ENCODE measurements at places on chromosomes 12 and 14. TPM values are rescaled to one million over a fixed set of nuclear protein-coding genes. Genes with fewer than 3 reads are reported as not detected.

- no peak for DNase-seq
Measured at GRCh38 chr14:43411841-43412240, 1095.2 kb downstream of the FSCB start.

DNA sequence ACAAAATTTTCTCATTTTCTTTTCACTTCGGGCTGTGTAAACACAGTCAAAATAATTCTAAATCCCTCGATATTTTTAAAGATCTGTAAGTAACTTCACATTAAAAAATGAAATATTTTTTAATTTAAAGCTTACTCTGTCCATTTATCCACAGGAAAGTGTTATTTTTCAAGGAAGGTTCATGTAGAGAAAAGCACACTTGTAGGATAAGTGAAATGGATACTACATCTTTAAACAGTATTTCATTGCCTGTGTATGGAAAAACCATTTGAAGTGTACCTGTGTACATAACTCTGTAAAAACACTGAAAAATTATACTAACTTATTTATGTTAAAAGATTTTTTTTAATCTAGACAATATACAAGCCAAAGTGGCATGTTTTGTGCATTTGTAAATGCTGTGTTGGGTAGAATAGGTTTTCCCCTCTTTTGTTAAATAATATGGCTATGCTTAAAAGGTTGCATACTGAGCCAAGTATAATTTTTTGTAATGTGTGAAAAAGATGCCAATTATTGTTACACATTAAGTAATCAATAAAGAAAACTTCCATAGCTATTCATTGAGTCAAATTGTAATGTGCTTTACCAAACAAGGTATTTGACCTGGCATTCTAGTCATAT, 4.8 kb downstream of the CDKN1B start:
- DNase-seq: no peak

DNA sequence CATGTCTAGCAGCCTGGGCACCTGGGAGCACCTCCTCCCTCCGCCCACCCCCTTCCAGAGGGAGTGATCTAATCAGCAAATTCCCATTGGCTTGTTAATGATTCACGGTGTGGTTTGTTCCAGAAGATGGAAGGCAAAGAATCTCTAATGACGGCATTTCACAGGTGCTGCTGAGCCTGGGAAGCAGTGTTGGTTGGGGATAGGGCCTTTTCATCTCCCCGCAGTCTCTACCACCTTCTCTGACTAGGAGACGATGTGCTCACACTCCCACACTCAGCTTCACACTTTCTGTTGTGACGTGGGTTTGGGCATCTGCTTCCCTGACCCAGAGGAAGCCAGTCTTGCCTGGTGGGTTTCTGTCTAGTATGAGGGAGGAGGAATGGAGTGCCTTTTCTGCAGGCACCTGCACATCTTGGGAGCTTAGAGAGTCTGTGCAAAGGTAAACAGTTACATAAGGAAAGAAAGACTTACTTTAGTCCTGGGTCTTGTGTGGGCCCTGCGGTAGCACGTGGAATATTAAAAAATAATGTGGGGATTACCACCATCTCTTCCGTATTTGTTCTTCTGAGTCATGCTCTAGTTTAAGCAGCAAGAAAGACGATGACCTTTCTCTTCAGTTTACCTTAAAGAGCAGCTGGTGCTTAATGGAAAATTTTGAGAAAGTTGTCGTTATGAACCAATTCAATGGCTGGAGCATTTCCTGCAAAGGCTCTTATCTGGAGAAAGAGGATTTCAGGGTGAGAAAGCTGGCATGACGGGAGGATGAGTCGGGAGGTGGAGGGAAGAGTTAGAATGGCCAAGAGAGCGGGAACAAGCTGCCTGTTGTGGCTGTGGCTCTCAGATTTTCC, 70.6 kb upstream of the ARHGAP5 start:
- DNase-seq: no peak

The TAS2R14 gene
- 2.0 TPM for total RNA-seq
